Amygdala (tissue), 56 donors: ENCODE measurements at places on chromosomes 6 and 20.

- DNase-seq: no peak
Observed at GRCh38 chr6:125656287-125656870, 93.1 kb upstream of the HEY2 start.

- no peak for DNase-seq
Observed at GRCh38 chr6:129491436-129491835, 218.5 kb downstream of the ARHGAP18 start.

GRCh38 chr20:62029296-62029695 lies 36.4 kb downstream of the TAF4 start:
- DNase-seq: no peak

DNA sequence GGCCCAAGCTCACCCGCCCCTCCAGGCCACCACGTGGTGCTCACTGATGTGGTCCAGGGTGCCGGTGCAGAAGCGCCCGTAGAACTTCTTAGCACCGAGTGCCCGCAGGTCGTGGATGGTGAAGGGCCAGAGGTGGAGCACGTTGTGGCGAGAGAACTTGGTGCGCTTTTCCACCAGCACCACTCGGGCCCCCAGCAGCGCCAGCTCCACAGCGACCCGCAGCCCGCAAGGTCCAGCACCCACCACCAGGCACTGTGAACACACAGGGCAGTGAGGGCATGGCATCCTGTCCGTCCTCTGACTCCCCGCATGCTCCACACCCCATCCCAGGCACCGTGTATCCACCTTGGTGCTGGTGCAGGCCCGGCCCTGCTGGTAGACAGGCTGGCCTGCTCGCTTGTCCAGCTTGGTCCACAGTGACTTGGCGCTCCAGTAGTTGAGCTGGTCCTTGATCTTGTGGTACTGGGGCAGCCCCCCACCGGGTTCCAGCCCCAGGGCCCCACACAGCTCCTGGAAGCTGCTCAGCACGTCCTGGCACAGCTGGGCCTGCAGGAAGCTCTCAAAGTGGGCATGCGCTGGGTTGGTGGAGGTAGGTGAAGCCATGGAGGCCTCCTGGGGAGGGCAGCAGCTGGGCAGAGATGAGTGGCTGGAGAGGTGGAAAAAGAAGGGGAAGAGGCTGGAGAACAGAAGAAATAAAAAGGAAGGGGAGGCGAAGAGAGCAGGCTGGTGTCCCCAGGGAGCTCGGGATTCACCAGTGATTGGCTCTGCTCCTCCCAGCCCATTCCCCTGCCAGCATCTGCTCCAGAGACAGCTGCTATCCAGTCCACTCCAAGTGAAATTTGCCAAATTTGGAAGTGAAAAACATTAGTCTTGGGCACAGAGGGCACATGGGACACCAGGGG lies 1.7 kb downstream of the MICAL1 start:
- no peak for DNase-seq

- DNase-seq: no peak
Observed at GRCh38 chr6:118905851-118906250, 11.9 kb downstream of the ASF1A start.
